Esophagus squamous epithelium (tissue), 5 donors: ENCODE measurements at places on chromosomes 7 and 10.
A peak's percentile ranks its signal among the peaks of the same experiment; 100 is the strongest.

- DNase-seq = no peak
- no peaks in the 10 kb centered on the region for H3K36me3 ChIP-seq
- no peaks in the 10 kb centered on the region for H3K4me1 ChIP-seq
- no peak overlapping the region for H3K4me3 ChIP-seq
- H3K27ac ChIP-seq = no peak overlapping the region
Measured at GRCh38 chr10:62924344-62924748, 108.2 kb upstream of the EGR2 start.

- DNase-seq = no peak
- H3K27ac ChIP-seq = peak overlapping the region; percentile 31
- no peaks in the 10 kb centered on the region for H3K36me3 ChIP-seq
- H3K4me1 ChIP-seq = peaks cover 34% of the 10 kb centered on the region
- no peak overlapping the region for H3K4me3 ChIP-seq
Measured at GRCh38 chr10:72306215-72306760, 32.6 kb downstream of the DDIT4 start.

DNA sequence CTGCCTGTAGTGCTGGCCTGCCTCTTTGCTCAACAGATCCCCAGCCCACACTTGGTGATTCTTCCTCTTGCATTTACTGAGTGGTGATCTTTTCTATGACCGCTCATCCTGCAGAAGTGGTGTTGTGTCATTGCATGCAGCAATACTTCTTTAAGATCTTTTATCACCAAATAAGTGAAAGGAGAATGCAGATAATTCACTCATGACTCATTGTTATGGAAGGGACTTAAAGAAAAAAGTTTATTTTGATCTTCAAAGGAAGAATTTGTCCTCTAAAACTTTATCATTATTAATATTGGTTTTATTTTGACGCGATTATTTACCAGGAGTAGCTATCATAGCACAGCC lies 489.1 kb upstream of the CELF2 start:
- no peak overlapping the region for H3K4me3 ChIP-seq
- H3K27me3 ChIP-seq = no peaks in the 10 kb centered on the region
- no peak overlapping the region for H3K27ac ChIP-seq
- H3K4me1 ChIP-seq = no peaks in the 10 kb centered on the region

GRCh38 chr7:81433692-81434331 lies 336.0 kb downstream of the HGF start:
- H3K36me3 ChIP-seq = no peaks in the 10 kb centered on the region
- no peak overlapping the region for H3K4me3 ChIP-seq
- H3K4me1 ChIP-seq = no peaks in the 10 kb centered on the region
